ENCODE measurements at places on chromosomes 6 and 20.

DNA sequence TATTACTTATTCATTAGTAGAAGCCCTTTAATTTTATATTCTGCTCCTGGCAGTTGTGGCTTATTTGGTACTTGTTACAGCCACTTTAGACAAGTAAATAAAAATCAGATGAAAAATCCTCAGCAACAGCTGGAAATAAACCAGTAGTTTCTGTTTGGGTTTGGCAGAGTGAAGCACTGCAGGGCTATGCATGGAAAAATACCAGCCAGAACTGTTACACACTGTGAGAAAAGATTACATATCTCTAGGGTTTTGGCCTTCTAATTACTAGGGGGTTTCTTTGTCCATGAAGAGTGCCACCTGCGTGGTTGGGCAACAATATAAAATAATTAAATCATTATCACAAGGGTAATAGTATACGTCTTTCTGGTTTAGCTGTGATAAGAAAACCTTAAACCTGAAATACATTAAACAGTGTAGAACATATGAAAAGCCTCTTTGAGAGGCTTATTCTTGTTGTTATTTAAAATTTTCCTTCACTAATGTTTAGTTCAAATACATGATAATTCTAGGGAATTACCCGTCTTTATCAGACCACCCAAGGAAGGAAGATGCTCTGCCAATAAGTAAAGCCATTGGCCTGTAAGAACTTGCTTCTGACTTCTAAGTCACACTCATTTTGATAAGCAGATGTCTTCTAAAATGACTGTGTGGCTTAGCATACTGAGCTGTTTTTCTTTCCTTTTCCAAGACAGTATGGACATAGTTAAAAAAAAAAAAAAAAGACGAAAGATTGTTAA, 320.0 kb upstream of the FLRT3 start:
- no peak for DNase-seq

GRCh38 chr6:147416622-147417021, 91.9 kb upstream of the SAMD5 start:
- DNase-seq, result no peak

DNA sequence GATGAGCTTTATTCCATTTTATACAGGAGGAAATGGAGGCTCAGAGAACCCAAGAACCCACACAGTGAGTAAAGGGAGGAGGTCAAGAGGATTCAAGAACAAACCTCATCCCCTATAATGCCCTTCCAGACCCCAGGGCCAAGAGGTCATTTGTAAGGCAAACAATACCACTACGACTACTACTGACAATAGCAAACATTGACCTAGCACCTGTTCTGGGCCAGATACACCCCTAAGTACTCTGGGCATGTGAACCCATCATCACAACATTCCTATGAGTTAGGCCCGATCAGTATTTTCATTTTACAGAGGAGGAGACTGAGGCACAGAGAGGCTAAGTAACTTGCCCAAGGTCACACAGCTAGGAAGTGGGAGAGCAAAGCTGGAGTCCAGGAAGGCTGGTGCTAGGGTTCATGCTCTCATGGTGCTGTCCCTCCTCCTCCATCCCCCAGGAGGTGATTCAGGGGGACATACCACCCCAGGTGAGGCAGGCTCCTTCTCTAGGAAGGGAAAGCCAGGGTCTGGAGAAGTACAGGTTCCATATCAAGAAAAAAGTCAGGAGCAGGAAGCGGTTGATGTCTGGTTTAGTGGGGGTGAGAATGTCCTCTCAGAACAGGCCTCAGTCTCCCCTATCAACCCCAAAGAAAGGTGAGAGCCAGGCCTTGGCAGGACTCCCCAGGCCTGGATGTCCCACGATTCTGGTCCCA, 13.7 kb downstream of the SLC13A3 start:
- no peak for DNase-seq

GRCh38 chr20:62254021-62254724, 15.9 kb downstream of the OSBPL2 start:
- no peak for DNase-seq

- no peak for DNase-seq
Observed at GRCh38 chr6:108944071-108944470, 95.8 kb downstream of the ARMC2 start.

DNA sequence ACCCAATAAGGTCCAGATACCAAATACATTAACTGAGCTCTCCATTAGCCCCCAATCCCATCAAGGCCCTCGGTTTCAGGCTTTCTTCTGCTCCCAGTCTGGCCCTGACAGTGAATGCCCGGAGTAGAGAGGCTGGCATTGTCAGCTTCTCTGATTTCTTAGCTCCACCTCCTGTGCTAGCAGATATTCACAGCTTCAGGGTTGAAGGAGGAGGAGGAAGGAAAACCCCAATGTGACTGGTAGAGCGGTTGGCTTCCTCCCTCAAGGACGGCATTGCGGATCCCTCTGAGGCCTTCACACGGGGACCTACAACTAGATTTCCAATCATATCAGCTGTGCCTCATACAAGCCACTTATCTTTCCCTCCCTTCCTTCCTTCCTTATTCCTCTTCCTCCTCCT, 164.1 kb upstream of the SYNDIG1 start:
- no peak for DNase-seq

GRCh38 chr20:667351-668034, 8.1 kb downstream of the SCRT2 start:
- DNase-seq, result no peak

GRCh38 chr6:143059663-143060353, 881 bp upstream of the AIG1 start:
- DNase-seq, result peak; percentile 56

Measured in kidney glomerular epithelial cell (primary cell).